ENCODE measurements at places on chromosomes 16 and 17. TPM values are rescaled to one million over a fixed set of nuclear protein-coding genes. Genes with fewer than 3 reads are reported as not detected.

NLK gene
- total RNA-seq = 12.8 TPM

C1QL1 gene
- 3.5 TPM for total RNA-seq

SHCBP1 gene
- 33.3 TPM for total RNA-seq

TEKT5 gene
- total RNA-seq = 0.37 TPM

SMURF2 gene
- total RNA-seq = 127 TPM

NXPH3 gene
- 0.10 TPM for total RNA-seq

DNAH2 gene
- 2.0 TPM for total RNA-seq

SLC12A3 gene
- not detected for total RNA-seq

ITGAD gene
- total RNA-seq = 0.12 TPM

LLGL1 gene
- total RNA-seq = 44.3 TPM

KCNG4 gene
- total RNA-seq = not detected

MYH8 gene
- total RNA-seq = not detected

RAMP2 gene
- not detected for total RNA-seq

OMG gene
- total RNA-seq = not detected

SRP68 gene
- 152 TPM for total RNA-seq

KAT8 gene
- 44.9 TPM for total RNA-seq

SLC43A2 gene
- 12.6 TPM for total RNA-seq

KRT9 gene
- 0.15 TPM for total RNA-seq

BAHCC1 gene
- total RNA-seq = 45.2 TPM

CDH16 gene
- not detected for total RNA-seq

CHD9NB gene
- 1.2 TPM for total RNA-seq

C17orf50 gene
- total RNA-seq = not detected

RAB37 gene
- total RNA-seq = 8.2 TPM

PIP4K2B gene
- total RNA-seq = 40.3 TPM

NOG gene
- 0.25 TPM for total RNA-seq

SOX9 gene
- total RNA-seq = 69.2 TPM

Measured in HCT116 (cell line).